T-helper 17 cell (primary cell): ENCODE measurements at places on chromosomes 5 and 9. TPM values are rescaled to one million over a fixed set of nuclear protein-coding genes. Genes with fewer than 3 reads are reported as not detected.

The TMEM174 gene
- total RNA-seq, result not detected

DNA sequence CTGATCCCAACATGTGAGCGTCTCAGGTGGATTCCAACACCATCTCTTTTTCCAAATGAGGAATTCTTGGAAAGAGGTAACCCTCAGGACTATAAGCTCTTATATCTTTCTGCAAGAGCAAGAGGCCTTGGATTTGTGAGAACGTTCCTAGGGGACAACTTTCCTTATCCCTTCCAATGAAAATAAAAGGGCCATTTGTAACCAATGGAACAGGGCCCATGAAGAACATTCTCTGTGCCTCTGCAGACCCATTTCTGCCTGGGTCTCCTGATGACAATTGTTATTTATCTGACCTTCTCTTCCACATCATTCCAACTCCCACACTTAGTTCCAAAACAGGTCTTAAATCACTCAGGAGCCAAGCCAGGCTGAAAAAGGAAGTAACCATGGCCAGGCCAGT lies 202.6 kb downstream of the ZNF462 start:
- no peaks in the 10 kb centered on the region for H3K4me1 ChIP-seq

DNA sequence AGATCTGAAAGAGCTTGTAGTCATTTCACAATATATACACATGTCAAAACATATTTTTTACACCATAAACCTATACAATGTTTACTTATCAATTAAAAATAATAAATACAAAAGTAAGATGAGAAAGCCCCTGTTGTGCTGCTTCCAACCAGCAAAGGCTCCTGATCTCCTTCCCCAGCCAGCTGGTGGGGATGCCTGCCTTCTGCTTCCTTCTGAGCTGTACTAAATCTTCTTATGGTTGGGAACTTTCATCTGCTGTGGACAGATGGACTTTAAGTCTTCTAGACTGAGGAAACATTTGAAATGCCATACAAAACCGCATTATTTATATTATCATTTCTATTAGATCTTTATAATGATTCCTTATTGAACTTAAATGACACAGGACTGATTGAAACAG lies 745.3 kb upstream of the CHD1 start:
- no peaks in the 10 kb centered on the region for H3K36me3 ChIP-seq
- H3K4me3 ChIP-seq, result no peak overlapping the region
- no peak overlapping the region for H3K27ac ChIP-seq
- no peak for DNase-seq

DNA sequence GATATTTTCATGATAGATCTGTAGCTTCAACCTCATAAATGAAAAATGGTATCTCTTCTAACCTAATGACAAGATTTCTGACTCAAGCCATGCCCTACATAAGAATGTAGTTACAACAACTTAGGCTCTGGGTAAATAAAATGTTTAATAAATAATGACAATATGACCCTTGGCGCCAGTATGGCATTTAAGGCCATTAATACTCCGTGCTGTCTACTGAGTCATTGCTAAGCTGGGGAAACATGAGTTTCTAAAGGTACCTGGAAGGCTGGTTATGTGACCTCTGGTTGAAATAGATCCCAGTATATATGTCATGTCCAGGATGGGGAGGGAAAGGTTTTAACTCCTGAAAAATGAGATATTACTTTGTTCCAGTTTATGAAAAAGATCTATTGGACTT lies 58.0 kb upstream of the CEMIP2 start:
- no peak overlapping the region for H3K4me3 ChIP-seq
- peaks cover 3% of the 10 kb centered on the region for H3K36me3 ChIP-seq
- no peak overlapping the region for H3K27ac ChIP-seq
- no peak for DNase-seq
- H3K27me3 ChIP-seq, result peaks cover 16% of the 10 kb centered on the region
